ENCODE measurements at places on chromosomes 7 and 10.

DNA sequence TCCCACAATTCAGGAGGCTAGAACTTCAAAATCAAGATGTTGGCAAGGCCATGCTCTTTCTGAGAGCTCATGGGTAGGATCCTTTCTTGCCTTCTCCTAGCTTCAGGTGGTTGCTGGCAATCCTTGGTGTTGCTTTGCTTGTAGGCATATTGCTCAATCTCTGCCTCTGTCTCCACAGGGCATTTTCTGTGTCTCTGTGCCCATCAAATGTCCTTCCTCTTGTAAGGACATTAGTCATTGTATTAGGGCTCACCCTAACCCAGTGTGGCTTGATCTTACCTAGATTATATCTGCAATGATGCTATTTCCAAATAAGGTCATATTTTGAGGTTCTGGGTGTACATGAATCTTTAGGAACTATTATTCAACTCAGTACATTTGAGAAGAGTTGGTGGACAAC is 20.1 kb downstream of the BET1 start:
- no peak for DNase-seq

- peak; percentile 7 for DNase-seq
These were observed 108.1 kb downstream of the FZD1 start for GRCh38 chr7:91372323-91372722.

DNA sequence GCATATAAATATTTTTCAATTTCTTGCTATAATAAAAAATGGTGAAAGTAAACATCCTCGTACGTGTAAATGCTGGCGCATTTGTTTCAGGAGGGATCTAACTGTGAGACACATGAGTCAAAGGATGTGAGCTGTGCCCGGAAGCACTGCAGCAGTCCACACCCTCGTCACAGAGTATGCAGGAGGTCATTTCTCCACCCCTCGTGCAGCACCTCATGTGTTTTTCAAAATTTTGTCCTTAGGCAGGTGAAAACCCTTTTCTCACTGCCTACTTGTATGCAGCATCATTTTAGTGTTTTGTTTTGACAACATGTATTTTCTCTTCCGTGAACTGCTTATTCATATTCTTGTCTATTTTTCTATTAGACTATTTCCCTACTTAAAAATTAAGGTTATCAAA is 162.7 kb downstream of the AVL9 start:
- DNase-seq = no peak

- DNase-seq = no peak
These were observed 58.9 kb upstream of the LYZL2 start for GRCh38 chr10:30688456-30688855.

DNA sequence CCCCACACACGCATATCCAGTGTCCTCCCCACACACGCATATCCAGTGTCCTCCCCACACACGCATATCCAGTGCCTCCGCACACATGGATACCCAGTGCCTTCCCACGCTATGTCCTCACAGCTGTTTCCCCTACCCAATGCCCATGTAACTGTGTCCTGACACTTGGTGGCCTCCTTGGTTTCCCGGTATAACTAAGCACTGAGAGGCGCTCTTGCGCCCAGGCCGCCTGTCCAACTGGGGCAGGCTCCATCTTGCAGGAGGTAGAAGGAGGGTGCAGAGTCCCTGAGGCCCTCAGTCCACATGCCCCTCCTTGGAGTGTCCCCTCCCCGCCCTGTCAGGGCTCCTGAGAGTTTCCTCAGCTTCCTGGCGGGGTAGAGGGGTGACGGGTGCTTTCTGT is 535.6 kb downstream of the DNAJB6 start:
- DNase-seq = no peak

- no peak for DNase-seq
These were observed 75.0 kb upstream of the TES start for GRCh38 chr7:116135306-116135705.

GRCh38 chr10:120511165-120511564 is 54.1 kb downstream of the PLPP4 start:
- DNase-seq = no peak

DNA sequence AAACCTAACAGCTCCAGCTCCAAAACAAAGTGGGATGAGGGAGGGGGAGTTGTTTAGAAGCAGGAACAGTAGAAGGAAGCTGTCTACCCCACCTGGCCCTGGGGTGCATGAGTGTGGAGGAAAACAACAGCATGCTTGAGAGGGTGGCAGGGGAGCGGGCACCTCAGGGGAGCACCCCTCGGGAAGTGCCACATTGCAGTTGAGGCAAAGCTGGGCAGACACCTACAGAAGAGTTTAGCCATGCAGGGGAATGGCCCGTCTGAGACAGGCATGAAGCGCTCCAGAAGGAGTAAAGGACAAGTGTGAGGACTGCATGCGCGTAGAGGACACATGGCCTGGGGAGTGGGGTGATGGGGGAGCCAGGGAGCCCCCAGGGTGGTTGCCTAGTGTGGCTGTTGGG is 18.1 kb downstream of the CHAT start:
- DNase-seq = no peak

GRCh38 chr7:47806701-47807103 is 141.6 kb downstream of the PKD1L1 start:
- no peak for DNase-seq

DNA sequence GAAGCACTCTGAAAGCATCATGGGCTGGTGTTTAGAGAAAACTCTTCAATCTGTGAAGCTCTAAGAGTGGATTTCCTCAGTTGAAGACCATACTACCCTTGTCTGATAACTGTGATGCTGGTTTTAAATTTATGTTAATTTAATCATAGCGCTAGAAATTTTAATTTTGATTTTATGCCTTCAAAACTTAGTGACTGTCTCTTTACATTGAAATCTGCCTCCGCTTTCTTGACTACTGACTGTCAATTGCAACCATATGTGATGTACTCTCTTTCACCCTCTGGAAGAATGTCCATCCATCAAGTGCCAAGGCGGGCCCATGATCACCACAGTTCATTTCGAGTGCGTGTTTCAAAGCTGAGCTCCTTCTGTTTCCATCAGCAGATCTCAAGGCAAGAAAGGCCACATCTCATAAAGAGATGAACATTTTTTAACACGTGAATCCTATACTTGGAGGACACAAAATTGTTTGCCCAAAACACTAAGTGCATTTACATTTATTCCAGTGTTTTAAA is 147.1 kb downstream of the ITGA8 start:
- DNase-seq = no peak

DNA sequence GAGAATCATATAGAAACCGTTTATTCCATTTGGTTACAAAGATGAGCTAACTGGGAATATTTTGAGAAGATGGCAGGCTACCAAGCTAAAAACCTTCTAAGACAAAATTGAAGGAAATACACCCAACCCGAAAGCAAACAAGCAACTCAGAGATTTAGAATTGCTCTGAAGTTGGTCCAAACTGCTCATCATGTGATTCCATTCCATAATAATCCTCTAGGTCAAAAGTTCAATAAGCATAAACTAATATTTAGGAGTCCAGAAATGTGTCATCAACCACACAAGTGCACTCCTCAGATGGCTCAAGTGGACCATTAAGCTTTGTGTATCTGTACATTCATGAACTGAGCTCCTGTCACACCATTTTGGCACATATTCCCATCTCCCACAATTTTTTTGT is 28.7 kb downstream of the DGKI start:
- no peak for DNase-seq

- DNase-seq = no peak
These were observed 67.9 kb downstream of the PTPRN2 start for GRCh38 chr7:158519633-158520174.

- no peak for DNase-seq
These were observed 213.4 kb downstream of the GPR37 start for GRCh38 chr7:124552217-124552616.

DNA sequence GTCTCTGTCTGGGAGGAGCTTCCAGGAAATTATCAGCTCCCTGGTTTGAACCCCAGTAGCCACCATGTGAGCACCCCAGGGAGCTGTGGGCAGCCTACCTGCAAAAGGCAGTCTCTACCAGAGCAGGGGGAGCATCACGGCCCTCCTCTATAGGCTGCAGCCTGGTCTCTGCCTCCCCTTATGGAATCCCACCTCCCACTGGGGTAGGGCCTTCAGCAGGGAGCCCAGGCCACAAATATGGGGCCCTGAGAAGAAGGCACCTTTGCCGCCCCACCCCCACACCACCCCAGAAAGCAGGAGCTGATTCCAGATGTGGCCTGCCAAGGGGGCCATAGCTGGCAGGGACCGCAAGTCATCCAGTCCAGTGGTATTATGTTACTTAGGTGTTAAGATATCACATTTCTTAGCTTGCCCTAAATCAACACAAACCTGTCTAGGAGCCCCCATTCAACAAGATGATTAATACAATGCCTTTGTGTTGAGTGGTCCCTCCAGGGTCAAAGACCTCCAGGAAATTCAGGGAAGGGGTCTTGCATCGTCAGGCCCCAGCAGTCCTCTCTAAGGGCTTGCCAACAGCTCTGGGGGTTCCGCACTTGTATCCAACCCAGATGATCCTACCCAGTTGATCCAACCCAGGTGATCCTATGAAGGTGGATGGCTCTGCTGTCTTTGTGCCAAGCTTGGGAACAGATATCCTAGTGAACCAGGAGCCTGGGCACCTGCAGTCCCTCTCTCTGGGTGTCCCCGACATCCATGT is 114.9 kb downstream of the OAT start:
- DNase-seq = no peak

- DNase-seq = no peak
These were observed 107.3 kb upstream of the PDCD4 start for GRCh38 chr10:110764378-110764777.

- no peak for DNase-seq
These were observed 285 bp downstream of the CSTF2T start for GRCh38 chr10:51699145-51699474.

GRCh38 chr7:41624818-41625217 is 78.1 kb downstream of the INHBA start:
- DNase-seq = no peak

GRCh38 chr7:47950714-47951113 is 2.4 kb upstream of the PKD1L1 start:
- no peak for DNase-seq

GRCh38 chr10:77664696-77665095 is 27.1 kb upstream of the KCNMA1 start:
- no peak for DNase-seq

DNA sequence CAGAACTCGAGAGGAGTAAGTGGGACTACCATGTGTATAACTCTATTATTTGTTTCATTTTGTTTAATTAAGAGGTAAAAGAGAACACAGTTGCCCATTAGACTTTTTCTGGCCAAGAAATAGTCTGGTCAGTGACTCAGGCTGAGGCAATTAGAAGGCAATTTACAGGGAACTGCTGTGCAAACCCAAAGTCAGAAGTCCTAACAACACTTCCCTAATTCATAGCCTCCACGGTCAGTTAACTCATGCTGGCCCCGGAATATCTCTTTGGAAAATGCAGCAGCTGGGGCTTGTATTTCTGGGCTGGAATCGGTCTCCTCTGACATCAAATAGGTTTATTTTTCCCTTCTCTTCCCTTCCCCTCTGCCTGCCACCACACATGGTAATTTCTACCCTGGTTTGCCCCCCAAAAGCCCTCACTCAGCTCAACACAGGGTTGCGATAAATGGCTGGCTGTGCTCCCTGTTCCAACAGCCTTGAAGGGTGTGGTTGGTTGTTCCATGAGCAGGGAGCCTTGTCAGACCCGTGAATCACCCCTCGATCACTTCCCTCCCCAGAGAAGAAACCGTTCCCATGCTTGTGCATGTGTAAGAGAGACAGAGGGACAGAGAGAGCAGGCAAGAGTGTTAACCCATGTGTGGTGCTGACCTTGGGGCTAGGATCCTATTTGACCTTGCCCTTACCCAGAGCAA is 5.3 kb downstream of the SH3PXD2A start:
- DNase-seq = no peak

- DNase-seq = no peak
These were observed 27.9 kb downstream of the WIPI2 start for GRCh38 chr7:5217851-5218331.

DNA sequence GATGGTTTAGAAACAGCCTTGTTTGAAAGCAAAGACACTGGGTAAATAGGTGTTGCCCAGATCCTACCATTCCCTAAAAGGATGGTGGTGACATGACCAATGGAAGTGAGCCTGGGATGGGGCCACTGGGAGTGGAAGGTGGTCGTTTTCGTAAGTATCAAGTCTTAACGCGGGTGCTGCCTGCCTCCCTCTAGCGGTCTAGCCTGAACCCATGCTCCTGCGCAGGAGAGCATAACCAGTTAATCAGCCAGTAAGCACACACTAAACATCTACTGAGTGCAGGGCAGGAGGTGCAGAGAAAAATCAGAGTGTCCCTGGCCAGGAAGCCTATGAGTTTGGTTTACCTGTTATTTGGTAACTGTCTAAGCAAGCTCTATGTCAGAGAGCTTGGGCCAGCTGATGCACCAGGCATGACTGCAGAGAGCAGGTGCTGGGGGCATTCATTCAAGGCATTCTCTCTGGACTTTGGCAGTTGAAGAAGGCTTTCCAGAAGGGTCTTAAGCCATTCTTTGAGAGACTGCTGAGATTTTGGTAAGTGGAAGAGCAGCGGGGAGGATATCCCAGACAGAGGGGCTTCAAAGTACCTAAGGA is 930 bp downstream of the GARIN1A start:
- DNase-seq = peak; percentile 31

- DNase-seq = no peak
These were observed 12.1 kb upstream of the MCU start for GRCh38 chr10:72679838-72680241.

- no peak for DNase-seq
These were observed 104.6 kb upstream of the CTBP2 start for GRCh38 chr10:125264757-125265578.

GRCh38 chr7:116239434-116239833 is 29.1 kb downstream of the TES start:
- no peak for DNase-seq

- no peak for DNase-seq
These were observed 3.7 kb downstream of the CCNJ start for GRCh38 chr10:96047004-96047649.

DNA sequence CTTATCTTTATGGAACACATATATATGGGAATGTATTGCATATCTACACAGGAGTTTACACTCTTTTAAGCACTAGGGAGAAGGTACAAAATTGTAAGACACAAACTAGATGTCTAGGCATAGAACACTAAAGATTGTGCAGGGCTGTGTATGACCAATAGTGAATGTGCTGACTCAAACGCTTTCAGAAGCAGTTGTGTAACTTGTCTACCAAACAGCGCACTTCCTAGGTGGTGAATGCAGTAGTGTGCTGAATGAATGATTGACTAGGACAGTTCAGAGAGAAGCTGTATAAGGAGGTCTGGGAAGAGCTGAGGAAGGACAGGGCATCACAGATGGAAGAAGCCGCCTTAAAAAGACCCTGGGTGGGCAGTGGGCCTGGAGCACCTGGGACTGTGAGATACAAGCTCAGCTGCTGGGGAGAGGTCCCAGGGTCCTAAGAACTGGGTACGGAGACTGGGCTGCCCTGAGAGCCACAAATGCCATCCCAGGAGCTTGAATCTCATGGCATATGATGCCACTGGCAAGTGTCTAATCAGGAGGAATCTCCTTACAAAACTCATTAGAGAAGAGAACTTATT is 14.2 kb downstream of the CLRN3 start:
- DNase-seq = no peak

DNA sequence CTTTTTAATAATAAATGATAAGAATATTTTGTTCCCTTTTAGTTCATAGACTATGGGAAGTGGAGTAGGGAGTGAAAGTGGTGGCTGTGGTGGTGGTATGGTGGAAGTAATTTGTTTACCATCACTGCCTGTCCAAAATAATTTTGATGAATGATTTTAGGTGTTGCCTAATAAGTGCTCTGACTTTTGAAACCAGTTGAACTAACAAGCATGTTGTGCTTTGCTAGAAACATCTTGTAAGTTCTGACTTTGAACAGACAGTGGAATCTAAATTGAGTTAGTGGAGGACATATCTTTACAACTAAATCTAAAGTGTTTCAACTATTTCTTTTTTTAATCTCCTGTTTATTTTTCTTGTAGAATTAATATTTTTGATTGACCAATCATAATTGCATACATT is 49.7 kb downstream of the ZEB1 start:
- DNase-seq = no peak

- DNase-seq = no peak
These were observed 49.6 kb downstream of the MPP7 start for GRCh38 chr10:28253169-28253785.
